ENCODE measurements at places on chromosomes 2 and 18. TPM values are rescaled to one million over a fixed set of nuclear protein-coding genes. Genes with fewer than 3 reads are reported as not detected.
A peak's percentile ranks its signal among the peaks of the same experiment; 100 is the strongest.

DNA sequence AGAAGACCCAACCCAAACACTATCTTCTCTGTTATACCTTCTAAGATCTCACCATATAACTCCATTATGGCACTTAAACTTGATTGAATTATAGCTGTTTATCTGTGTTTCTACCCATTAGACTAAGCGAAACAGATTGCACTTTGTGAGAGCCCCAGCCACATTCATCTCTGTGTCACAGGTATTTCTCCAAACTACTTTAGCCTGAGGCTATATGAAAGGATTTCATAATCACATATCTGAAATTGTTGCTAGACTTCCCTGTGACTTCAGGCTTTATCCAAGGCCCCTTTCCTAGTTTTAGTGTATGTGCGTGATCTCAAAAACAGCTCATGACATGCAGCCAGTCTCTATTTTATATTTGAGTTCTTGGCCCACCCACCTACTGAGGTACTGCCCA lies 745.0 kb upstream of the ACVR2A start:
- no peaks in the 10 kb centered on the region for H3K27me3 ChIP-seq
- no peaks in the 10 kb centered on the region for H3K4me1 ChIP-seq
- no peak overlapping the region for H3K4me3 ChIP-seq
- no peak for DNase-seq
- H3K27ac ChIP-seq: no peak overlapping the region
- H3K36me3 ChIP-seq: no peaks in the 10 kb centered on the region

DNA sequence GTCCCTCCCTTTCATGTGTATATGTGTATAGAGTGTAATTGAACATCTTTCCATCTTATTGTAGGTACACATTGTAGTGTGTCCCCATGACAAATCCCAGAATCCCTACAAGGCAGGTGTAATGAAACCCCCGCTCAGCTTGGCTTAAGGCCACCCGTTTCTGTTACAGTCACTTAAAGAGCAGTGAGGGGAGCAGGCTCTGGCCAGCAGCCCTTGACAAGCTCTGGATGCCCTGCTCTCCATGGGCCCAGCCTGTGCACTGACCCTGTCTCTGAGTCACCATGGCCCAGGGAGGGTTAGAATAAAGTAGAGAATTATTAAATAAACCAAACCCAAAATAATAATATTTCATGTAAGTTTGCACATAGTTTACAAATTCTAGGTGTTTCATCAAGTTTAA lies 17.2 kb upstream of the MAL start:
- no peak overlapping the region for H3K4me3 ChIP-seq
- H3K36me3 ChIP-seq: no peaks in the 10 kb centered on the region
- DNase-seq: no peak
- H3K27me3 ChIP-seq: no peaks in the 10 kb centered on the region
- peak overlapping the region; percentile 31 for H3K27ac ChIP-seq

DNA sequence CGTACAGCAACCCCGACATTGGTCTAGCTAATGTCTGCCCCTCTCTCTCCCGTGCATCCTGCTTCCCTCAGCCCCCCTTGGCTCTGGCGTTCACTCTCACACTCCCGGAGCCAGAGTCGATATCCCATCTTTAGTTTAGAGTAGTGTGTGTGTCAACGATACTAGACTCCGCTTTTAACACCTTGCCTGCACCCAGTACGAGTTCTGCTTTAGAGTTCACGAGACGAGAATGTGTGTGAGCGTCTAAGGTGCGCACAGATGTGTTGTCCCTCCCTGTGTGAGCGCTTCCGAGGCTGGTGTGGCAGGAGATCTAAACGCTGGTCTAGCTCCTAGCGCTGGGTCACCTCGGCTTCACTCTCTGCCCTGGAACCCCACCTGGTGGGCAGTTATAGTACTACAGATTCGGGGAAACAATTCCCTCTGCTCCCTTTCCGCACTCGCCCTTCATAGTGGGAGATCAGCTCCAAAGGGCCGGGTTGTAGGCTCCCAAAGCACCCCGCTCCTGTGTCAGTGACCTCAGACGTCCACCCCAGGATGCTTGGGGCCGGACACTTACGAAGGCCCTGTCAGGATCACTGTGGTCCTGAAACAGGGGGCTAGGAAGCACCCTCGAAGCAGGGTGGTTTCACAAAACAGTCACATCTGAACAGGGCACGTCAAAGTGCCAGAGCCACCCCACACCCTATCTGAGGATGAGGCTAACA lies 2.6 kb upstream of the CYP26B1 start:
- peaks cover 4% of the 10 kb centered on the region for H3K4me1 ChIP-seq
- DNase-seq: peak; percentile 83
- no peaks in the 10 kb centered on the region for H3K36me3 ChIP-seq
- peaks cover 60% of the 10 kb centered on the region for H3K27me3 ChIP-seq
- no peak overlapping the region for H3K27ac ChIP-seq

COBLL1 gene
- 33.5 TPM for total RNA-seq

GRCh38 chr2:8872821-8873432 lies 35.5 kb upstream of the KIDINS220 start:
- H3K4me1 ChIP-seq: no peaks in the 10 kb centered on the region
- no peak overlapping the region for H3K27ac ChIP-seq
- DNase-seq: peak; percentile 71
- H3K27me3 ChIP-seq: no peaks in the 10 kb centered on the region
- no peaks in the 10 kb centered on the region for H3K36me3 ChIP-seq

GRCh38 chr2:238573916-238574315 lies 147.2 kb downstream of the ASB1 start:
- H3K4me3 ChIP-seq: no peak overlapping the region
- no peaks in the 10 kb centered on the region for H3K27me3 ChIP-seq
- no peaks in the 10 kb centered on the region for H3K4me1 ChIP-seq
- no peak for DNase-seq

- no peak overlapping the region for H3K27ac ChIP-seq
- no peaks in the 10 kb centered on the region for H3K36me3 ChIP-seq
- H3K4me3 ChIP-seq: no peak overlapping the region
- no peaks in the 10 kb centered on the region for H3K4me1 ChIP-seq
- no peaks in the 10 kb centered on the region for H3K27me3 ChIP-seq
These were observed 16.6 kb upstream of the CCNYL1 start for GRCh38 chr2:207694811-207695281.

DNA sequence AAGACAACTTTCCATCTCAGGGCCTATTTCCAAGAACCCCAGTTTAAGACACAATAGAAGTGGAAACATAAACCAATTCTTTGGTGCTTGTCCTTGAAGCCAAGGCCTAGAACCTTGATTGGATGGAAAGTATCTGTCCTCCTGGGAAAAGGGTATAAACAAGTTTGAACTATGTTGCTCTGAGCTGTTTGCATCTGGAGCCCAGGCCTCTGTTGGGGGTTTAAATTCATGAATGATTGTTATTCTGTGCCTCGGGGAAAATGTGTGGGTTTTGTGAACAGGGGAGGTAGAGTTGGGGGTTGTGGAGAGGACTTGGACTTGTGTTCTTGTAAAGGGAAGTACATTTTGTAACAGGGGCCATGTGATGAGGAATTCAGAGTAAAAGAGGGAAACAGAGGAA lies 406.1 kb downstream of the SLC4A3 start:
- H3K4me1 ChIP-seq: no peaks in the 10 kb centered on the region
- DNase-seq: no peak
- H3K36me3 ChIP-seq: no peaks in the 10 kb centered on the region
- no peak overlapping the region for H3K4me3 ChIP-seq
- H3K27me3 ChIP-seq: no peaks in the 10 kb centered on the region
- H3K27ac ChIP-seq: no peak overlapping the region

DNA sequence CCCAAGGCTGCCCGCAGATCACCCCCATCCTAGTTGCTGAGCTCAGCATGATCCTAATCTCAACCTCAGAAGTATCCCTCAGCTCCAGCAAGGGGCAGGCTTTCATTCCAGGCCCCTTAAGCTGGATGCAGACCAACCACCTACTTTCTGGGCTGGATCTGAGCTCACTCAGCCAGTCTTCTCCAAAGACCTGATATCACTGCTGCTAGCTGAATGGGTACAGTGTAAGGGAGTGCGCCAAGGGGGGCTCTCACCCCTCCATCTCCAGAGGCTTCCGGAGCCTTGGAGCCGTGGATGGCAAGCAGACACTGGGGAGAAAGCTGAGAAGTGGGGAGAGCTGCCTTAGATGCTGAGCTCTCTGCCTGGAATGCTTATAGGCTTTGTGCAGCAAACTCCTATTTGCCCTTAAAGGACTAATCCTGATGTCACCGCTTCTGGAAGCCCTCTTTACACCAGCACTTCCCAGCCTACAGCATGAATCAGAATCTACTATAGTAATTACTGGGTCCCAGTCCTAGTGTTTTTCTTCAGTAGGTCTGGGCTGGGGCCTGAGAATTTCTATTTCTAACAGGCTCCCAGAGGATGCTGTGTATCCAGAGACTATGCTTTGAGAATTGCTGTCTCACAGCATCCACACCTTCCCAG lies 31.0 kb downstream of the GYPC start:
- DNase-seq: no peak
- H3K36me3 ChIP-seq: no peaks in the 10 kb centered on the region
- no peak overlapping the region for H3K4me3 ChIP-seq

DNA sequence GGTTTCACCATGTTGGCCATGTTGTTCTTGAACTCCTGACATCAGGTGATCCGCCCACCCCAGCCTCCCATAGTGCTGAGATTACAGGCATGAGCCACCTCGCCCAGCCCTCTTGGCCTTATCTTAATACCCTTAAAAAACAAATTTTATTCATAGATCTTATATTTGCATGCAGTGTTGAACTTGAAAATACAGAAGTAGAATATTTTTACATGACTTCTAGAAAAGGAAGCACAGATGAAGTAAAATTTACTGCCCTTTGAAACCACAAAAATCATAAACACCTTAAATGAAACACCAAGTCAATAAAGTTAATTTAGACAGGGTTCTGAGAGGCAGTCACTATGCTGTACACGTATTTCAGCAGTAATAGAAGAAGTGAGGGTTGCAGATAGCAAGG lies 145.7 kb downstream of the CERS6 start:
- no peak overlapping the region for H3K4me3 ChIP-seq
- peaks cover 22% of the 10 kb centered on the region for H3K4me1 ChIP-seq
- no peaks in the 10 kb centered on the region for H3K27me3 ChIP-seq
- no peak for DNase-seq

DNA sequence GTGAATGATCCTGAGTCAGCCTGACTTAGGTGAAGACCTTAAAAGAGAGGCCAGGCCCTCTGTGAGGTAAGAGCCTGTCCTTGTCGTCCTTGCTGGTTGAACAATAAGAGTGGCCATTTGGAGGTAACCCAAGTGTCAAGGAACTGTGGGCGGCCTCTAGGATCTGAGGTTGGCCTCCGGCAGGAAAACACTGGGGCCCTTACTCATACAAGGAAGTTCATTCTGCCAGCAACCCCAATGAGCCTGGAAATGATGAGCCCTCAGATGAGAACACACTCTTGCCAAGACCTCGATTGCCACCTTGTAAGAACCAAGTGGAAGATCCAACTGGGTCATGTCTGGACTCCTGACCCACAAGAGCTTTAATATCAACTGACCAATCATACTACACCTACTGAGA lies 95.5 kb upstream of the LRATD1 start:
- no peaks in the 10 kb centered on the region for H3K36me3 ChIP-seq
- no peaks in the 10 kb centered on the region for H3K27me3 ChIP-seq
- no peaks in the 10 kb centered on the region for H3K4me1 ChIP-seq
- DNase-seq: no peak

DNA sequence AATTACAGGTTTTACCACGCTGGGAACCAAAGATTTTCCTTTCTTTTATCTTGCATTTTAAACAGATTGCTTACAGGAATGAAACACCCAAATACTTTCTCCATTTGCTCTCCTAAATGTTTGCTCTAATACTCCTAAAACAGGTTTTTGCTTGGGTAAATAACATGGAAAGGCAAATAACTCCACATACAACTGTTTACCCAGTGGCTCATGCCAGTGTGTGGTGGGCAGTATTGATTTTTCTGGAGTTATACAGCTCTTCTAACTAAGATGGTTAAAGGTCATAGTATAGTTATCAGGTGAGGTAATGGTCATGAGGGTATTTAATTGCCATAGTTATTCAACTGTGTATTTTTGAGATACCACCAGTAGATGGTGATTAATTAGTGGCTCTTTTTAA lies 61.2 kb upstream of the RAB27B start:
- DNase-seq: no peak
- H3K4me1 ChIP-seq: no peaks in the 10 kb centered on the region
- no peaks in the 10 kb centered on the region for H3K27me3 ChIP-seq
- no peaks in the 10 kb centered on the region for H3K36me3 ChIP-seq
